Panc1 (cell line): ENCODE measurements at places on chromosomes 3 and 15. TPM values are rescaled to one million over a fixed set of nuclear protein-coding genes. Genes with fewer than 3 reads are reported as not detected.

- peak; percentile 87 for DNase-seq
Measured at GRCh38 chr15:89893696-89894447, at the start of gene AP3S2. TSS of gene AP3S2 (minus strand) at chr15:89893994. CDS start at chr15:89893949, 45 bp downstream.

- DNase-seq: no peak
Measured at GRCh38 chr3:181455276-181455675, 256.4 kb upstream of the SOX2 start.

GRCh38 chr15:77654975-77655374, 22.3 kb upstream of the LINGO1 start:
- no peak for DNase-seq

DNA sequence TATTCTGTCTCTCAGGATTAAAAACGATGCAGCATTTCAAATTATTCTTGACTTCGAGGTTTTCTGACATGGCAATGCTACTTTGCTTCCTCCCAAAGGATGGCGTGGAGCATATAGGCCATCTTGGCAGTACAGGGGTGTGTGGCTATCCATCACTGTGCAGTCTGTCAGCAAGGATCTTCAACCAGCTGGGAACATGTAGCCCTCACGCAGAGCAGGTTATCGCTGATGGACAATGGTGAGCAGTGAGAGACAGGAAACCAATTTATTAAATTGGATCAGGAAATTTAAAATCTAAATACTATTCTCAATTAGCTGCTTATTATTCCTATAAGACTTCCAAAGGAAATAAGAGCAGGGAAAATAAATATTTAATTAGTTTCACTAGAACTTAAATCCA, 615.3 kb downstream of the OTOL1 start:
- DNase-seq: no peak

- no peak for DNase-seq
Measured at GRCh38 chr3:183809270-183809669, 16.1 kb downstream of the MAP6D1 start.

DNA sequence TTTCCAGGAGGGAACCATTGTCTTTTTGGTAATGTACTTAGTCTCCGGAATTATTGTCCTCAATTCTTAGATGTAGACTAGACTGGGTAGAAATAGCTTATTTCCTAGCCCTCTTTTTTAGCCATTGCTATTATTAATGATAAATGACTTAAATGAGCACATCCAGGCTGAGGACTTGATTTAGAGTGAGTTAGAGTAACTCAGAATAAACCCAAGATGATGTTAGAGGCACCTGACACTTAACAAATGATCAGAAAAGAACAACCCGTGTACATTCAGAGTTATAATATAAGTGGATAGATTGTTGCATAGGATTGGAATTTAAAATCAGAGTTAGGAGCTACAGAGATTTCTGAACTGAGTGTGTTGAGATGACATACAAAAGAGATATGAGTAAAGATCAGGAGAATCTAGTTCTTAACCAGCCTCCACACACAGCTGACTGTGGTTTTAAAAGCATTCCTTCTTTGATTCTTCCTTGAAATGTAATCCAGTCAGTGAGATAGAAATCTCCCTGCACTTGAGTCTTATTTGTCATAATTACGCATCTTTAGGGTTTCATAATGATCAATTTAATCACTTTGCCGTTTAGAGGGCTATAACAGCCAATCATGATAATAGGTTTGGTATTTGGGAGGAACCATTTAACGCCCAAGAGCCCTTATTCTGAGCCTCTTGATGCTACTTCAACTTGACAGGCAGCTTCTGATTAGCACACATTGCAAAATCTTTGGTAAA, 366.5 kb downstream of the GAP43 start:
- no peak for DNase-seq

- DNase-seq: no peak
Measured at GRCh38 chr3:171972871-171973348, 66.5 kb upstream of the FNDC3B start.

DNA sequence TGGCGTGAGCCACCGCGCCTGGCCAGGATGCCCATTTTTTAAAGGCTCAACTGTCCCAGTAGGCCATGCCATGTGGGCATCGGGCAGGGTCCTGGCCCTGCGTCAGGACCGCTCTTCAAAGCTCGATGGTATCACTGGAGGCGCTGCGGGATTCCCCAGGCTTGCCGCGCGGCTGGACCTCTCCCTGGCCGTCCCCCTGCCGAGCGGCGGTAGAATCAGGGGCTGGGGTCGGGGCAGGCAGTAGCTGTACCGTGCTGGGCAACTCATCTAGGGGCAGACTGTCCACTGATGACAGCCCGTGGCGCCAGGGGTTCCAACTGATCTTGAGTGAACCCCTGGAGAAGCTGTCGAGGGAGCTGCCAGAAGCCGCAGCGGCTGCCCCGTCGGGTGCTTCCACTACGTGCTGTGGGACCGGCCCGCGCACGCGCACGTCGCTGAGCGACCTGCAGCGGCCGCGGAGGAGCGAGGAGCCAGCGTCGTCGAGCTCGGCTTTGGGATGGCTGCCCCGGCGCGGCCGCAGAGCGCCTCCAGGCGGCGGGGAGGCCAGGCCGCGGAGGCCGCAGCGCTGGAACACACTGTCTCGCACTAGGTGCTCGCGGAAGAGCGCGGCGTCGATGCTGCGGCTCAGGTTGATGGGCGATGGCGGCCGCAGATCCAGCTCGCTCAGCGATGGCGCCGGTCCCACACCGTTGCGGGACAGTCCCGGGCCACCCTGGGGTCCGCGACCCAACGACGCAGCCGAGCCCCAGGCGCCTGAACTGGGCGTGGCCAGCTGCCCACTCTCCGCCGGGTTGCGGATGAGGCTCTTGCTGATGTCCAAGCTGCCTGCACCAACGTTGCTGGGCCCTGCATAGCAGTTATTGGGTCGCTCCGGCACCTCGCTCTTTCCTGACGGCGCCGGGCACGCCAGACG, 5.8 kb downstream of the PRRT3 start:
- DNase-seq: no peak

DNA sequence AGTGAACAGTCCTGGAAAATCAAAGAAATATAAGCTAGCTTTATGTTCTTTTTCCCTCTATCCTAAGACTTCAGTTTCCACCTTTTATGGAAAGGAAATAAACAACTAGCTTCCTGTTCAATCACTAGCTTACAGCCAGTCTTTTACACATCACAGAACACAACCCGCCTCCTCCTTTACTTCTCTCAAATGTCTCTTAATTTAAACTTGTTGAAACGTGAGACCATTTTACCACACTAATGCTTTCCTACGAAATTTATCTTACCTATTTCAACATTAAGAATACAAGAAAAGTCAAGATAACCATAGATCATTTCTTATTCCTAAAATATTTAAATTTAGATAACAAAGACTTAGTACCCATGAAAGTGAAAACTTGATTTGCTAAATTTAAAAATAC, 6.2 kb downstream of the PRTG start:
- no peak for DNase-seq

DNA sequence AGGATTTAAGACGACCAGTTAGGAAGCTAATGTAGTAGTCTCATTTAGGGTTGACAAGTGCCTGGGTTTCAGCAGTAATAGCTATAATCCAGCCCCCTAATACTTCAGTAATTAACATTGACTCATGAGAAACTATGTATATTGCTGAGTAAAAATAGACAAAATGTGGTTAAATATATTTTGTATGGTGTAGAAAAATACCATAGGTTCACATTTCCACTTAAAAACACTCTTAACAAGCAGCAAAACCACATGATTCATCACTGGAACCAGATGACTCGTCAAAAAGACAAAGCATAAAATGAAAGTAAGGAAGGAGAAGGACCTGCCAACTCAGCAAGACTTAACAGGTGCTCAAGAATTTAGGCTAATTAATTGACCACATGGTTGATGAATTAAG, 288.9 kb downstream of the EFHB start:
- no peak for DNase-seq

GRCh38 chr3:53749448-53749847, 96.8 kb downstream of the CHDH start:
- no peak for DNase-seq

- no peak for DNase-seq
Measured at GRCh38 chr3:119580067-119580760, 922 bp downstream of the ADPRH start.

GRCh38 chr3:125262161-125262560, 49.6 kb upstream of the SLC12A8 start:
- no peak for DNase-seq

DNA sequence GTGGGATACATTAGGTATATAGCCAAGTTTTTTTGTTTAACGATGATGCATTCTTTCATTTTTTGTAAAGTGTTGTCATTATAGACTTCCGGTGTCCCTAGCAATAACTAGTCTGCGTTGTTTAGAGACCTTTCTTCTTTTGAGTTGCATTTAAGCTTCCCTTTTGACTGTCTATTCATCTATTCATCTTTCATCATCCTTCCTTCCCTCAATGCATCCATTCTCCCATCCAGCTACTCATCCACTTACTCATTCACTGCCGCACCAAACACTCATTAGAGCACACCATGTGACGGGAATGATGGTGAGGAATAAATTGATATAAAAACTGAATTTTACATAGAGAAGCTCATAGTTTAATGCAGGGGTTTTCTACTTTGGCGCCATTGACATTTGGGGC, 32.9 kb downstream of the OR4F15 start:
- no peak for DNase-seq

GRCh38 chr15:42493679-42494078, 1.8 kb upstream of the SNAP23 start:
- no peak for DNase-seq

- peak; percentile 38 for DNase-seq
Measured at GRCh38 chr15:101258238-101259144, 6.6 kb upstream of the CHSY1 start.

GRCh38 chr3:181210275-181210674, 220.7 kb upstream of the DNAJC19 start:
- DNase-seq: no peak

DNA sequence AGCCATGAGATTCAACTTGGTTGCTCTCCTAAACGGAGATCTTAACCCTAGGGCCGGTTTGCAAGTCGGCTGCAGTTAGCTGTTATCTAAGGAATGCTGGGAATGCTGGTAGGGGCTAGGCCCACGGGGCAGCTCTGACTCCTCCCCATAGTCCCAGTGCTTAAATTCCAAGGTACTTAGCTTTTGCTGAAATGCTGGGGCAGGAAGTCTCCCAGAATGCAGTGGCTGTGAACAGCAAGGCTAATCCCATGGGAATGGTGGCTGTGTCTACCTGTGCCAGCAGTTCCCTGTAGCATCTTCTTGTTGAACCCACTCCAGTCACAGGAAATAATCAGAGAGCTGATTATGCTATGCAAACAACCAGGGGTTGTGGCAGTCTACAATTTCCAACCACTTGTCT, 102.5 kb upstream of the TJP1 start:
- DNase-seq: no peak

- DNase-seq: no peak
Measured at GRCh38 chr15:37586011-37586583, 348.3 kb upstream of the TMCO5A start.

DNA sequence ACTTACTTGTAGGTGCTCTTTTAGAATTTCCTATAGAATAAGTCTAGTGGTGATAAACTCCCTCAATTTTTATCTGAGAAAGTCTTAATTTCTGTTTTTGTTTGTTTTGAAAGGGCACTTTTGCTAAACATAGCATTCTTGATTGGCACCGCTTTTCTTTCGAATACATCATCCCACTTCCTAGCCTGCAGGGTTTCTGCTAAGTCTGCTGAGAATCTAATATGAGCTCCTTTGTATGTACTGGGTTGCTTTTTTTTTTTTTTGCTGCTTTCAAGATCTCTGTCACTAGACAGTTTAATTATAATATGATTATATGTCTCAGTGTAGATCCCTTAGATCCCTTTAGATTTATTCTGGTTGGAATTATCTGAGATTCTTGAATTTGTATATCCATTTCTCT, 21.5 kb downstream of the PFN2 start:
- no peak for DNase-seq

DNA sequence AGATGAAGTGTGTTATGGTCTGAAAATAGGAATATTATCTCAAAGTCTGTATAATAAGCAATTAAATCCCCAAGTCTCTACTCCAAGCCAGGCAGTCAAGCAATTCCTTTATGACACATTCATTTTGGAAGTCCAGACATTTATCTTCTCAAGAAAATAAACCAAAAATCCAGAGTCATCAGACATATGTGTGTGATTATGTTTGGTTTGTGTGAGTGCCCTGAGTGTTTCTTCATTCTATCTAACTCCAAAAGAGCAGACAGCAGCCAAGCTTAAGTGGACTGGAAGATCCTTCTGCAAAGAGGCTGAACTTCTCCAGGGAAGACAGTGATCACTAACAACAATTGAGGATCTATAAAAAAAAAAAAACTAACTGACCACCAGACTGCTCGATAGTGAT, 239.8 kb downstream of the STAG1 start:
- no peak for DNase-seq

DNA sequence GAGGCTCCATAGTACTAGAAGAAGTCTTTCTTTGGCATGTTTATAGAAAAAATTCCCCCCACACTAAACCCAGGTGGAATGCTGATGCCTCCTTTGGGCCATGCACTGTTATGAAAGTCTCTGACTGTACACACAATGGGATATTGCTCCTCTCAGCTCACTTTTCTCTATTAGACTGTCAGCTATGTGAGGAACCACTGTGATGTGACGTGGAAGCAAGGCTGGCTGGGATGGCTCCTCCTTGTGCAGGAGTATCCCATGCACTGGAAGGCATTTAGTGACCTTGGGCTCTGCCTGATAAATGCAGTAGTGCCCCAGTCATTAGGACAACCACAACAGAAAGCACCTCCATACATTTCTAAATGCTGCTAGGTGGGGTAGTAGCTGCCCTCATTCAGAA, 5.7 kb upstream of the FRMD4B start:
- DNase-seq: no peak

DNA sequence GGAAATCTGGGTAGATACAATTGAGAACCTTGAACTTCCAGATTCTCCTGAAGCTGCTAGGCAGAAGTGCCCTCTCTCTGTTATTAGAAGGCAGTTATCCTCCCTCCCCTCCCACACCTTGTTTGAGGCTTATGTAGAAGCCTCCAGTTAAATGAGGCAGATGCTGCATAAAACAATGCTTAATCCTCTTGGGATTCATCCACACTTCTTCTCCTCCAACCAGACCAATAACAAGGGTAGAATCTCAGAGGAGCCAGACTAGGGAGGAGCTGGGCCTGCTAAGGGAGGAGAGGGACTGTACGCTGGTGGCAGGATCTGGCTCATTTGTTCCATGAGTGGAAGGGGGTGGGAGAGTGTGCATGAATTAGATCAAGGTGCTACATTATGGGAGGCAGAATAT, 88.3 kb upstream of the PRR23C start:
- no peak for DNase-seq

GRCh38 chr3:11459186-11459824, 184.4 kb downstream of the VGLL4 start:
- DNase-seq: no peak

GRCh38 chr15:50687302-50687902, 805 bp upstream of the TRPM7 start:
- DNase-seq: no peak

Gene GREM1
- total RNA-seq: 0.41 TPM

Gene SLC6A11
- not detected for total RNA-seq

Gene DUOXA2
- total RNA-seq: not detected

Gene GOLGA8G
- total RNA-seq: not detected

Gene ALDH1A2
- total RNA-seq: 0.98 TPM

Gene CD80
- total RNA-seq: 0.15 TPM

Gene CEMIP
- total RNA-seq: 0.46 TPM

Gene SLC24A5
- not detected for total RNA-seq

Gene VWA5B2
- 0.28 TPM for total RNA-seq

Gene SYNPR
- not detected for total RNA-seq

Gene PPP1R14D
- 0.64 TPM for total RNA-seq

Gene C3orf22
- total RNA-seq: not detected

Gene MTFMT
- 19.4 TPM for total RNA-seq

Gene FBXL22
- total RNA-seq: 0.54 TPM

Gene LRRC31
- total RNA-seq: not detected

Gene SLC51B
- total RNA-seq: 0.51 TPM

Gene GOLGA8J
- 0.44 TPM for total RNA-seq

Gene ECE2
- total RNA-seq: not detected
